ENCODE measurements at places on chromosomes 1 and 21. TPM values are rescaled to one million over a fixed set of nuclear protein-coding genes. Genes with fewer than 3 reads are reported as not detected.

SAMD11 gene
- 6.4 TPM for total RNA-seq

OR6K3 gene
- not detected for total RNA-seq

PLA2G4A gene
- 5.8 TPM for total RNA-seq

SLC16A4 gene
- 8.9 TPM for total RNA-seq

HENMT1 gene
- total RNA-seq = 0.41 TPM

LIN28A gene
- not detected for total RNA-seq

PLCH2 gene
- 0.12 TPM for total RNA-seq

ATAD3C gene
- total RNA-seq = 2.8 TPM

THAP3 gene
- total RNA-seq = 21.4 TPM

OPRD1 gene
- not detected for total RNA-seq

SELE gene
- 0.11 TPM for total RNA-seq

ADAMTS1 gene
- 89.7 TPM for total RNA-seq

TAS1R1 gene
- not detected for total RNA-seq

LCE2B gene
- total RNA-seq = not detected

OR2G6 gene
- not detected for total RNA-seq

S100A3 gene
- total RNA-seq = 1.8 TPM

TSSK3 gene
- 0.63 TPM for total RNA-seq

FAM72D gene
- total RNA-seq = not detected

KRTCAP2 gene
- 124 TPM for total RNA-seq

RNU1-2 gene
- total RNA-seq = not detected

C1orf94 gene
- total RNA-seq = not detected

TMEM167B gene
- total RNA-seq = 18.9 TPM

OVAAL gene
- 2.0 TPM for total RNA-seq

CAPN8 gene
- not detected for total RNA-seq

GBP6 gene
- not detected for total RNA-seq

RIMS3 gene
- 1.4 TPM for total RNA-seq

FNDC10 gene
- total RNA-seq = 2.5 TPM

RGSL1 gene
- not detected for total RNA-seq

EVA1C gene
- total RNA-seq = 25.5 TPM

RGS16 gene
- total RNA-seq = 2.2 TPM

CIART gene
- 4.0 TPM for total RNA-seq

CD1D gene
- 0.48 TPM for total RNA-seq

ENAH gene
- total RNA-seq = 50.5 TPM

SPEN gene
- 25.0 TPM for total RNA-seq

GSTM1 gene
- 21.6 TPM for total RNA-seq

RAB7B gene
- 4.8 TPM for total RNA-seq

ELAPOR1 gene
- 0.11 TPM for total RNA-seq

KRTAP7-1 gene
- not detected for total RNA-seq

Measured in right atrium auricular region (tissue), 2 donors.